Stimulated activated CD4-positive, alpha-beta T cell treated with anti-CD3 and anti-CD28 coated beads, Interleukin-2, amount 100 ng/mL, for 4 hours (primary cell): ENCODE measurements at places on chromosomes 1 and 21.

- no peak for DNase-seq
Observed at GRCh38 chr21:34615487-34615814, 538 bp upstream of the RCAN1 start.

- DNase-seq, result no peak
Observed at GRCh38 chr1:212727386-212728181, 27.9 kb upstream of the BATF3 start.

GRCh38 chr1:44642255-44642654 lies 32.0 kb downstream of the TMEM53 start:
- DNase-seq, result no peak

- DNase-seq, result no peak
Observed at GRCh38 chr21:38887062-38887686, 81.4 kb downstream of the ETS2 start.

- DNase-seq, result no peak
Observed at GRCh38 chr1:67853704-67854103, 20.4 kb upstream of the GNG12 start.

DNA sequence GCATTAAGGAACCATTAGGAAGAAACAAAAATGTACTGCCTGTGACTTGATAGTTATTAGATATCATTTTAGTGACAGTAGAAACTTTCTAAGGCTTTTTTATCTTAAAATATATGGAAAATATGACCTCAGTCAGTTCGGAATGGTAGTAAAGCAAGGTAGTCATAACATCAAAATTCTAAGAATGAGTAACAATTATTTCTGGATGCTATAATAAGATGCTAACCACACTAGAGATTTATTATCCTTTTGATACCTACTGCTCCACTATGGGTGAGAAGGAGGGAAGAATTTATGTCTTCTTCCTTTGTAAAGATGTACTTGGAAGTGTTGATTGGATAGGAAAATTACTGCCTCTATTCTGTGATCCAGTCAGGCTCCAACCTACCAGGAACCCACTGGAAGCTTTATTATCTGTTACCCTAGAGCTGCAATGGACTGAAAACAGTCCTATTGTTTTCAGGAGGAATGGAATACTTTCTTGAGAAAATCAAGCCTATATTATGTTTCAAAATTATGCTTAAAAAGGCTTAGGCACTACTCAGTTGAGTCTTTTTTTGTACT lies 8.8 kb downstream of the FMN2 start:
- no peak for DNase-seq

GRCh38 chr1:226684026-226684425 lies 55.1 kb downstream of the ITPKB start:
- no peak for DNase-seq
